ENCODE measurements at places on chromosomes 5 and 9.

DNA sequence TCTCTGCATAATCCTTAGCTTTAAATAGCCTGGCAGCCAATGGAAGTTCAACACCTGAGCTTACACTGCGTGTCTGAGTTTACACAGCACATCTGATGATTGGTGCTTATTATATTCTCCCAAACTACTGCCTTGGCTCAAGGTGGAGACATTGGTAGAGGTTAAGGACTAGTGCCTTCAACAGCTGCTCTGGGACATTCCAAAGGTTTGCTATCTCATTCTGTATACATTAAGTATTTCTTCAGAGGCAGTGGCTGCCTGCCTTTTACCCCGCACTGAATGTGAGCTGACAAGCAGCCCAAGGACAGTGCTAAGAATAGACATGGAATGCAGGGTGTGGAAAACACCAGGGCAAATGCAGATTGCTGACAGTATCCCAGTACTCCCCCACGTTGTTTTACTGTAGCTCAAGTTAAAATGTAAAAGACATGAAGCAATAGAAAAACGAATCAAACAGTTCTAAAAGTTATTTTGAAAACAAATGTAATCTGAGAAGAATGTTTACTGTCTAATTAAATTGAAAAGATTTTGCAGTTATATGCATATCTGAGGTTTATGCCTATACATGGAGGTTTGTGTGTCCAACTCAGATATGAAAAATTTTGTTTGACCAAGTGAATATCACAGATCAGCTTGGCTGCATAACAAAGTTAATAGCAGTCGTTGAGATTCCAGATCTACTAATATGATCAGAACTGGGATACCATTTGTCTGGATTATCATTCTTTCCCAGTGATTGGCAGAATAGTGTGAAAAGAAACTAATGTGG is 1.8 kb downstream of the HSPB3 start:
- no peak for DNase-seq

GRCh38 chr9:112608851-112609250 is 109.1 kb downstream of the INIP start:
- no peak for DNase-seq

GRCh38 chr9:112119225-112120029 is 55.7 kb downstream of the SUSD1 start:
- DNase-seq, result no peak

DNA sequence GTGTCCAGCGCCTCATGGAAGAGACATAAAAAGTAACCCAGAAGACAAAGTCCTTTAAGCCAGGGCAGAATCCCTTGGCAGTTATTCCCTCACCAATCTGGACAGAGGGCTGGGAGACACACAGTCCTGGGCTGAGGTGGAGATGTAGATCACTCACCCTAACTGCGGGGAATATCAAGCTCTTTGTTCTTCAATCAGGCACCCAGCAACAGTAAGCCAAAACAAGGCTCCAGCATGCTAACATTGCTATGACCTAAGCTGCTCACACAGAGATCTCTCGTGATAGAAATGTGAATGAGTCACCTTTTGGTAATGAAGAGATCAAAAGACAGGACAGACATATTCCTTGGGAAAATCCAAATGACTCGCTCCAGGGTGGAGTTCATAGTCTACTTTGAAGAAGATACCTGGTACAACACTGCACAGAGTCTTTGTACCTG is 101.3 kb downstream of the FBN2 start:
- DNase-seq, result no peak

GRCh38 chr5:77259476-77259875 is 49.0 kb downstream of the PDE8B start:
- no peak for DNase-seq

DNA sequence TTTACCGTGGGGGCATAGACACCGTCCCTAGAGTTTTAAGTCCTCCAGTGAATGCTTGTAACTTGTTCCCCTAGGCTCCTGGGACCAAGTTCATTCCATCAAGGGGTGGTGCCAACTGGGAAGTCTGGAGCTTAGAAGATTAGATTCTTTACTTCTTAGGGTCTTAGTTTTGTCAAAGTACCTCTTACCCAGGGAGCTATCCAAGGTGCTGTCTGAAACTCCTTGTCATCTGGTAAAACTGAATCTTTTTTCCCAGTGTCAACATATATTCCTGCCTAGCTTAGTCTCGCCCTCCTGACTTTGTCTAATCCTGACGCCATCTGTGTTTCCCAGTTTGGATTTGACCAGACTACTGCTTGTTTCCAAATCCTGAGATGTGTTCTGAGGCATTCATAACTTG is 41.6 kb downstream of the MAMDC2 start:
- no peak for DNase-seq

- DNase-seq, result no peak
Observed at GRCh38 chr5:55338092-55338613, 30.4 kb downstream of the MTREX start.

DNA sequence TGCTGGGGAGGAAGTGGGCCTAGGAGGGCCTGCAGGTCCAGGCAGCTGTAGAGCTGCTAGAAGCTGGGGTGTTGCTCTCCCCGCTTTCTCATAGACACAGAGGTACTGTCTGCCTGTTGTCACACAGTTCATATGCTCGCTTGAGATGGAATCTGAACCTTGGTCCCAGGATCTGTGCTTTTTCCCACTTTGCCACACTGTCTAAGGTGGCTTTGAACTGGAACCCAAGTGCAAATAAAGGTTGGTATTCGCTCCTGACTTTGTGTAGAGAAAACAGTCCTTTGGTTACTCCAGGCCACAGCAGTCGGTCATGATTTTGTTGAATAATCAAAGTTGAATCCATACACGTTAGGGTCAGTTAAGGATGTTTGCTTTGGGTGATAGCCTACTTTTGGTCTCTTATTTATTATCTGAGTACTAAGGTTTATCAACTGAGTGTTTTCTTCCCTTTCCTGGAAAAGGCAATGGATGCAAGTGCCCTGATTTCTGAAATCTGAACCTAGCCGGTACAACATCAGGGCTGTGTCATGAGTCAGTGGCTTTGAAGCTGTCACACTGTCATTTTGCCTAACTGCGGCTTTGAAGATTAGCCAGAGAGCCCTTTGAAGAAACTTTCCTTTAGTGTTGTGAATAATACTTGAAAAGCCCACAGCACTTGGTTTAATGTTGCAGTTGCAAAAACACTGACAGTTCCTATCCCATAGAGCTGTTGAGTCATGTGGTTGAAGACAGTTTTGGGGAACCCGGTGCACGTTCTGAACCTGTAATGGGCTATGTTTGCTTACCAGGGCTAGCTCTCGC is 41.3 kb downstream of the HABP4 start:
- no peak for DNase-seq

- DNase-seq, result no peak
Observed at GRCh38 chr5:136724161-136724560, 358.8 kb upstream of the TRPC7 start.

GRCh38 chr5:68268101-68268851 is 52.7 kb downstream of the PIK3R1 start:
- no peak for DNase-seq

DNA sequence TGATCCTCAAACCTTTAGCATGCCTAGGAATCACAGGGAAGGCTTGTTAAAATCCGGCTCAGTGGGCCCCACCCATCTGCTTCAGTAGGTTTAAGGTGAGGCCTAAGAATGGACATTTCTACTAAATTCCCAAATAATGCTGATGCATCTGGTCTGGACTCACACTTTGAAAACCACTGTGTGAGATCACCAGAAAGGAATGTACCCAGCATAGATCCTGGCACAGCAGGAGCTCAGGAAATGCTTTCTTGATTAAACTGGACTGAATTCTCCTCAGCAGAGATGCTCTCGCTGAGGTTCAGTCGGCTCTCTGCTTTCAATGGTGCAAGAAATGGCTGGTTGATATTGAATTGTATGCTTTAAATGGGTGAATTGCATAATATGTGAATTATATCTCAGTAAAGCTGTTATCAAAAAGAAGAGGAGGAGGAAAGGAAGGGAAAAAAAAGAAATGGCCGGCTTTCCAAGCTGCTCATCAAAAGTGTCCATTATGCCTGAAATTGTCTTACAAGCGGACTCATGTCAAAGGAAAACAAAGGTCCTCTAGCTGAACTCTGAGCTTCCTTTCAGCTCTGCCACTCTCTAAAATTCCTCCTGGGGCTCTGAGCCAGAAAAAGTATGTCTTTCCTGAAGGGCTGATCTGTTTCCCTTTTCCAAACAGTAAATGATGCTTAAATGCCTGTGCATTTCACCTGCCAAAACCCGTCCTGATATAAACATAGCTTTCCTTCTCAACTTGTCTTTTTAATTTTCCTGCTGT is 77.6 kb upstream of the SAP30L start:
- DNase-seq, result no peak

GRCh38 chr5:143128412-143129071 is 274.9 kb downstream of the NR3C1 start:
- no peak for DNase-seq

DNA sequence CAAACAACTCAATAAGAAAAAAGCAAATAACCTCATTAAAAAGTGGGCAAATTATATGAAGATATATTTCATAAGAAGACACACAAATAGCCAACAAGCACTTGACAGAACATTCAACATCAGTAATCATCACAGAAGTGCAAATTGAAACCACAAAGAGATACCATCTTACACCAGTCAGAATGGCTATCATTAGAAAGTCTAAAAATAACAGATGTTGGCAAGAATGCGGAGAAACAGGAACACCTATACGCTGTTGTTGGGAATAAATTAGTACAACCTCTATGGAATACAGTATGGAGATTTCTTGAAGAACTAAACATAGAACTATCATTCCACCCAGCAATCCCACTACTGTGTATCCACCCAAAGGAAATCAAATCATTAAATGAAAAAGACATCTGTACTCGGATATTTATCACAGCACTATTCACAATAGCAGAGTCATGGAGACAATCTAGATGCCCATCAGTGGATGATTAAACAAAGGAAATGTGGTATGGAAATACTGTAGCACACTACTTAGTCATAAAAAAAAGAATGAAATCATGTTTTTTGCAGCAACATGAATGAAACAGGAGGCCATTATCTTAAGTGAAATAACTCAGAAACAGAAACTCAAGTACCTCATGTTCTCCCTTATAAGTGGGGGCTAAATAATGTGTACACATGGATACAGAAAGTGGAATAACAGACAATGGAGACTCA is 106.8 kb upstream of the FST start:
- DNase-seq, result no peak

DNA sequence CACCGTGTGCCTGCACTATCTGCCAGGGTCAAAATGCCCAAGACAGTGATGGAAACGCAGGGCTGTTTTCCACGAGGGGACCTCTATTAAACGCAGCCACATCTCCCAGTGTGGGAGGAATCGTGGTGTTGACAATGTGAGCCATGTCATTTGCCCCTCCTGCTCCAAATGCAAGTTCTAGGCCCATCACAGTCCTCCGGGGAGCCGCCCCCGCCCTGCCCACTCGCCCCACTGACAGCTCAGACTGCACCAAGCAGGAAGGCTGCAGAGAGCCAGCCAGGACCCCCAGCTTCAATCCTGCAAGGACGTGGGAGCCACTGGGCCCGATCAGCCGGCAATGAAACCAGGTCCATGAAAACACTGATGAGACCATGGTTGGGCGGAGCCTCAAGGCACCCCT is 85.9 kb downstream of the VAV2 start:
- DNase-seq, result no peak

DNA sequence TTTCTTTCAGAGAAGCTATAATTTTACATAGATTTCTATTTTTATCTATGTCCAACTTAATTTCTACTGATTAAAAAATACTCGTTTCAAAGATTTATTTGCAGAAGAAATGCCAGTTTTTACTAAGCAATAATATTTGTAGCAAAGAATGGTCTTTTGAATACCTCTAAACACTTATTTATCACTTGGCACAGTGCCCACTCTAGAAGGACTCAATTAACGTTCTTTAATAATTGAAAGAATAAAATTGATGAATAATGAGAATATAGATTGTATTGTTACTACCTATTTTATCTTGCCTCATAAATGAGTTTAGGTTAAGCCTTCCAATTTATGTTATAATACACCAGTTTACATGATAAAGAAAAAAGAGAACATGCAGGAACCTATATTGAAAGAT is 889.7 kb upstream of the CDH9 start:
- no peak for DNase-seq

DNA sequence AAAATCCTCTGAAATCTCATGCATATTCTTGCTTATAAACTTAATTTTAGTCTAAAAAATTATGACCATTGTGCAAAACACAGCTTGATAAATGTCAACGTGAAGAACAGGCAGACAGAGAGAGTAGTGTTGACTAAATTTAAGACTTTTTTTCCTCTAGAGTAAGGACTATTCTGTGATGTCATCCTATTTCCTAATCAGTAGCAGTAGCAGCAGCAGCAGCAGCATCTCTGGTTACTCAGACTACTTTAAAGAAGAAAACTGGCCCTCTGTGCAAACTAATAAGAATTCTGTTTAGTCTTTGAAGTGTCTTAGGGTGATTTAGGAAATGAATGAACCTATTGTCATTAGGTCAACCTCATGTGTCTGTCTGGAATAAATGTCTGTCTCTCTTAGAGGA is 403.0 kb downstream of the HINT1 start:
- DNase-seq, result no peak

DNA sequence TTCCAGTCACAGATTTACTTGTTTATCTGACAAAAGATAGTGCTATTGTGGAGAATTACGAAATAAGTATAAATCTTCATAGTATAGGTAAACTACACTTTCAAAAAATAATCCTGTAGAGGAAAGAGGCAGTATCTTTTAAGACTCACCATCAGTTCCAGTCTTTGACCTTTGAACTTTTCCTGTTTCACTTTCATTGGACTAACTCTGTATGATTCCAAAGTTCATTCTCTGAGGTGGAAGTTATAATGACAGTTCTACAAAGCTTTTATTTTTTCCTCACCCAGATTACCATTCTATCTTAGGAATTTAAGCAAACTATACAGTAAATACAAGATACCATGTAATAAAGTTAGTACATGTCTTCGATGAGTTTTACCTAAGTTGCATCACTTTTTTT is 901.3 kb upstream of the SEMA6A start:
- DNase-seq, result no peak

DNA sequence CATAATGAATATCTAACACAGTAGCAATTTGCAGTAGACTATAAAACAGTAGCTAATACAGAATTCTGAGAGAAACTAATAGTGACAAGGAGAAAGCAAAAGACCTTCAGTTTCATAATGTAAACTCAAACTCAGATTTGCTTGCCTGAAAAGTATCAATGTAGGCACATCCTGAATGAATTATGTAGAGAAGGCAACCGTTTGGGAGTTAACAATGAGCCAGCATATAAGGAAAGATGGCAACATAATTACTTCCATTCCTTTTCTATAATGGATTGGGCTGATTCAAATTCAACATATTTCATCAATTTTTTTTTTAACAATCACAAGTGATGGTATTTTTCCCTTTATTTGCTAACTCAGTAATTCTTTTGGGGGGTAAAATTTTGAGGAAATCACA is 261.6 kb downstream of the SEMA5A start:
- DNase-seq, result no peak

- DNase-seq, result no peak
Observed at GRCh38 chr5:130678637-130679036, 486.4 kb downstream of the HINT1 start.

Data from stimulated activated CD8-positive, alpha-beta memory T cell treated with anti-CD3 and anti-CD28 coated beads, Interleukin-4, amount 100 ng/mL, for 1 hour (primary cell).